NCI-H345 (cell line): ENCODE measurements at places on chromosomes 1 and 21.

DNA sequence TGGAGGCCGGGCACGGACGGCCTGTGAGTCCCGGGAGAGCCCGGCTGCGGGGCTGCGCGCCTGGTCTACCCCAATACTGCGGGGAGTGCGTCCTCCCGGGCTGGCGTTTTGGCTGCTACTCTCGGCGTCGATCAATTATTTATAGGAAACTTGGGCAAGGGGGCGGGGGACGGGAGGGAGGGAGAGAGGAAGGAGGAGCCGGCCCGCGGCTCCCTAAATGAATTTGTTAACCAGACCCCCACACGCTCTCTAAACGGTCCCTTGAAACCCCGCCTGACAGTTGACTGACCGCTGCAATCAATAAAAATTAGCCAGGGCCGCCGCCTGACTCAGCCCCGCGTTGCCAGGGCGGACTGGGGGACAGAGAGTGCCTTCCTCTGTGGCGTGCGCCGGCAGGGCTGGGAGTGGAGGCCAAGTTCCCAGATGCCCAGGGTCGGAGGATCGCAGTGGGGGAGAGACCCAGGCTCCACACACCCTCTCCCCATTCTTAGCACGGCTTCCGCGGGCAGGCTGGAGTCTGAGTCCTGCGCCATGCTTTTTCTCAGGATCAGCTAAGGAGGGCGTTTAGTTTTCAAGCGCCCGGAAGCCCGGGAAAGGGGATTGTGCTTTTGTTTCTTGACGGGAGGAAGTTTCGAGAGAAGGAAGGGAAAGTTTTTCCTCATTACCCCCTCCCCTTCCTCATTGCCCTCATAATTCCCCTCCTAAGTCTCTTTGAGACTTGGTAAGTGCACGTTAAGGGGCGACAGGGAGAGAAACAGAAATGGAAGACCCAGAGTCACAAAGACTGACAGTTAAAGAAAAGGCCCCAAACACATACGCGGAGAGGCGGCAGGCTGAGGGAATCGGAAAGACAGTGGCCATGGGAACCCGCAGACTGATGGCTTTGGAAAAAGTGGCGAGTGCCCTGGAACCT, 6.2 kb downstream of the PAX7 start:
- no peak for DNase-seq

- DNase-seq, result no peak
These were observed 11.2 kb downstream of the C1orf198 start for GRCh38 chr1:230857077-230857476.

- no peak for DNase-seq
These were observed 29.1 kb upstream of the TADA1 start for GRCh38 chr1:166905136-166905535.

DNA sequence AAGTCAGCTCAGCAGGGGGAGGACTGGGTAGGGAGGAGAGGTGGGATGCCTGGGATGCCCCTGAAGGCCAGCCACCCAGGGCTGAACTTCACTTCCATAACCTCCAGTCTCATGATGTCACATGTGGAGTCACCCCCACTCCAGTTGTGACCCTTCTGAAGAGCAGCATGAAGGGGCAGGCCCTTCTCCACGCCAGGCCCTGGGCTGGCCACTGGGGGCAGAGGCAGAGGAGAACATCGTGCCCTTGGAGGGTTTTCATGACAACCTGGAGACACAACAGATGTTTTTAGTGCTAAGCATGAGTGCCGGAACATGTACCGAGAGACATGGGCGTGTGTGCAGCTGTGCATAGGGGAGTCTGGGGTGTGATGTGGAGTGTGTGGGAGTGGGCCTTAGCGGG, 37.6 kb downstream of the FAAH start:
- DNase-seq, result no peak

GRCh38 chr1:238329671-238330070, 438.9 kb upstream of the ZP4 start:
- no peak for DNase-seq

DNA sequence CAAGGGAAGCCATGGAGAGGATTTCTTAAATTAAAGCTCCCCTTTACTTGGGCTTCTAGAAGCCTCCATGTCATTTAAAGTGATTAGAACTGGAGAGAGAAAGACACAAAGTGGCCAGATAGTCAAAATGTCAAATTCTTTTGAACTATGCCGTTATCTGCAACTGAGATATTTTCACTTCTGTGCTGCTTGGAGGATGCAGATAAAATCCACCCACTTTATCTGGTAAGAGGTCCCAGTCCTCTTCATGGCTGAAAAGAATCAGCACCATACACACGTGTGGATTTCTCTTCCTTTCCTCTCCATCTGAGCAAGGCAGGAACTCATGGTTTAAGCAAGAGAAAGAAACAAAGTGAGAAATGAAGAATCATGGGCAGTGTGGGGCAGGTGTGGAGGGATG, 276.9 kb upstream of the RUNX1 start:
- DNase-seq, result no peak

- no peak for DNase-seq
These were observed 80.5 kb downstream of the VCAM1 start for GRCh38 chr1:100799954-100800612.

- peak; percentile 21 for DNase-seq
These were observed 100.4 kb downstream of the GALNT2 start for GRCh38 chr1:230167419-230167852.

DNA sequence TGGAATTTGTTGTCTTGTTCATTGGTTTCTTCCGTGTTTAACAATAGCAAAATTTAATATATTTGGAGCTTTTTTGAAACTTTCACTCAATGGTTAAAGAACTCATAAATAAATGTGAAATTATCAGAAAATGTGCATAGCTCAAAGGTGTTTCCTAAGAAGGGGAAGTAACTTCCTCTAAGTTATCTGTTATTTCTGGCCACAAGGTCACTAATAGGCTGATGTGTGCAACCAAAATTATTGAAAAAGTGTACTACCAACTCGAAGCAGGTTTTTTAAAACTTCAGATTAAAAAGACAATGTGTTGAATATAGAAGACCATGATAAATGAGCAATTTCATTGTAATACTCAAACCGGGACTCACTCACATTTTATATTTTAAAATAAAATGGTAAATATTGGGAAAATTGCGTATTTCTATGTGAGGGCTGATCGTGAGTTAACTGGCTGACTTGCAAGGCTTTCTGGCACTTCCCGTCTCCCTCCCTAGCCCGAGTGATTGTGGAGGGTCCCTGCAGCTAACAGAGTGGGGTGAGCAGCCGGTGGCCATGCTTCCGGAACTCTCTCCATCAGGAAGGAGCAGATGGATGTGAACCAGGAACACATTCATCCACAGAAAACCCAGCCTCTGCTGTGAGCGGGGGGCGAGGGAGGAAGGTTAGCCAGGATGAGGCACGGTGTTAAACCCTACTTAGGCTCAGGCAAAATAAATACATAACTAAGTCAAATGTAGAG, 96.9 kb downstream of the ERG start:
- DNase-seq, result no peak

DNA sequence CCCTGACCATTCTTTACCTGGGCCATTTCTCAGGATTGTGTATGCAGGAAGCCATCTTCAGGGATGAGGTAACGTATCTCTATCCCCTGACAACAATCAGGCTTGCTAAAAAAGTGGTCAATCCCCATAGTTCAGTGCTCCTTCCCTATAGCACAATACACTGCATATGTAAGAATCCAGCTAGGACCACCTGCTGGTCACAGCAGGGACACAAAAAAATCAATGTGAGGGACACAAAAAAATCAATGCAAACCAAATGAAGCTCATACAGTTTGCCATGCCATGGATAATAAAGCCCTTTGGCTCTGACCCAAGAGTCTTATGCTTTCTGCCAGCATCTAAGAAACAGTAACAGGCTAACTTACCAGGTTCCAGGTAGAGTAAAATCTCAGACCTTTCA, 16.3 kb downstream of the ACBD6 start:
- peak; percentile 91 for DNase-seq

DNA sequence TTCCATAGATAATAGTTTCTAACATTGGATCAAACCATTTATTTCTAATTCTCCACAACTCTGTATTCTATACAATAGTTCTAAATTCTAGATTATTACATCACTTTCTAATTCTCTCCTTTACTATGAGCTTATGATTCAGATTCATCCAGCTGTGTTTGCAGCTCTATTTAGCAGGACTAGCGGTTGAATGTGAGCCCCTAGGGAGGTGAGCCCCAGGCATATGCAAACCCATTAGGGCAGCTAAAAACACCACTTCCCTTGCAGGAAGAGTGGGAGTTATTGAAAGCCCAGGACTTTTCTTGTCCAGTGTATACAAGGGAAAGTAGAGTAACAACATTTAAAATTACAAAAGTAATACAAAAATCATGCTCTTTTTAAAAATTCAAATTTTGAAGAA, 56.9 kb downstream of the KRTAP19-8 start:
- no peak for DNase-seq

DNA sequence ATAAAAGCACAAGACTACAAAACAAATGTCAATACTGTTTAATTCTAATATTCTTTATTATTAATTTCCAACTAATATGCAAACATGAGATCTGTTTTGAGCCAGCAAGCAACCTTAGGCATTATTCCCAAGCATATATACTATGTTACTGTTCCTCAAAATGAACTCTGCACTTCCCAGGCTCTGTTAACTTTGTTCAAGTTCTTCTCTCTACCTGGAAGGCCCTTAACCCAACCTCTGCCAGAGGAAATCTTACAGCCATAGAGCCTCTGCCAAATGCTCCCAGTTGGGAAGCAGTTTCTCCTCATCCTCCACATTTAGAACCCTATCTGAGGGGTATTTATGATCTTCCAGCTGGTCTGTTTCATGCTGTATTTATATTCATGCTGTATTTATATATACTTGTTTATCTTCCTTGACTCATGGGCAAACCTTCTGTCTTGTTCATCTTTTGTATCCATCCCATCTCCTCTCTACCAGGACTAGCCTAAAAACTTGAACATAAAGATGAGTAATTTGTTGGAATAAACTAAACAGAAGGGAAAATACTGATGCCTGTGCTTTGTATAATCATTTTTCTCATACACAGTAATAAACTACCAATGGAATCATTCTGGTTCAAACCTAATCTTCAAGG, 5.3 kb downstream of the IVNS1ABP start:
- no peak for DNase-seq

DNA sequence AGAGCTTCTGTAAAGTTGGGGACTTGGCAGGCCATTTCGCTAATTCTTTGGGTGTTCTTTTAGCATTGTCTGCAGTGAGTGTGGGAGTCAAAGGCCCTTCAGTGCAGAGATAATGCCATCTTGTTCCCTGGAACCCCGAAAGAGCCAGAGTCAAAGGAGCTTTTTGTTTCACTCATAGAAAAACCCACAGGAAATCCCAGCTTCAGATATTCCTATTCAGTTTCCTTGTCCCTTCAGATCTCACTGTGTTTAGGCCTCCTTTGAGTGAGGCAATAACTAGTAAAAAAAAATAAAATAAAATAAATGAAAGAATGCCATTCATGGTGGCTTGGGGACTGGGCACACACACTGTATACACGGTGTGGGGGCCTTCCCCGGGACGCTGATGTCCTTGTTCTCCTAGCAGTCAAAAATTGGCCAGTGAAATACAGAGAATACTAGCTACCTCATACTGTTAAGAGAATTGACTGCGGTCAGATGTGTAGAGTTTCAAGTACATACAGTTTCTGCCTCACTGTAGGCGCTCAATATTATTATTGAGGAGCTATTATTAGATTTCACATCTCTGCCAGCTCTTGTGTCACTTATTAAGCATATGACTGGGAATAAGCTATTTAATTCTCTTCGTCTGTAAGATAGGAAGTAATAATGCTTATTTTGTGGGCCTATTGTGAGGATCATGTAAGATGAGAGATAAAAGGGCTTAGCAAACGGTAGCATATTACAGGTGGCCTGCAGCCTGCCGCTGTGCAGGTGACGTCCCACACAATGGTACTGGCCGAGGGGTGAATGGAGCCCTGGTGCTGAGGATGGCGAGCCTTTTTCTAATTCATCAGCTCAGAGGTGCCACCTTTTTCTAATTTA, 16.7 kb downstream of the DISC1 start:
- DNase-seq, result peak; percentile 45

DNA sequence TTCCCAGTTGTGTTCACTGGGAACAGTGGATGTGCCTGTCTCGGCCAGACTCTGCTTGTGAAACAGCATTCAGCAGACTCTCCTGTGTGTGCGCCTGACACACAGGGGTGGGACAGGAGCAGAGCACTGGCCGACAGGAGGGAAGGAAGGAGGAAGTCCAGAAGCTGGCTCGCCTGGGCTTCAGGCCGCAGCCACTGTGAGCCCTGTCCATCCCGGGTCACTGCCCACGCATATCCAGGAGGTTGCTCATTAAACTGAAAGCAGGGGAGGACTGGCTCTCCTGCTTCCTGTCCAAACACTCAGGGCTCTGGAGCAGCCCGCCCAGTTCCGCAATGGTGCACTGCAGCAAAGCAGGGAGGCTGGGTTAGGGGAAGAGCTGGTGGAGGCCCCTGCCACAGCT, 218.7 kb upstream of the VAMP3 start:
- DNase-seq, result no peak

- no peak for DNase-seq
These were observed 71.1 kb upstream of the IFNAR2 start for GRCh38 chr21:33158654-33159053.

DNA sequence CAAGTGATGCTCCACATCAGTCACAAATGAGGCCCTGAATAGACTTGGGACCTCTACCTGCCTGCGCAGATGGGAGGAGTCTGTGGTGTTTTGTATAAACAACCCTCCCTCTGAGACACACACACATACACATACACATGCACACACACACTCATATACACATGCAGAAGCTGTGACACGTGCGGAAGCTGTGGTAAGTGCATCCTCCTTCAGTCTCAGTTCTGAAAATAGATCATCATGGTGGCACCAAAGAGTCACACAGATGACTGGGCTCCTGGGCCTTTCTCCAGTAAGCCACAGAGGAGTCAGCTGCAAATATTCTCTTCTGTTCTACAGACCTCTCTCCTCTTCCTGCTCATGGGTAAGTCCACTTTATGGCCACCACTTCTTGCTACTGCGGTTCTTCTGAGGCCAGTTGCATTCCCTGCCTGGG, at the start of gene LY9:
TSS of gene LY9 (plus strand) at position 224 of the 433 bp plus-strand sequence. CDS start at position 238, 14 bp downstream.
- no peak for DNase-seq

GRCh38 chr1:66598670-66599069, 64.7 kb downstream of the SGIP1 start:
- DNase-seq, result no peak
